ENCODE measurements at places on chromosomes 4 and X.

- DNase-seq = peak; percentile 3
Observed at GRCh38 chr4:23818097-23818885, 71.6 kb downstream of the PPARGC1A start.

- DNase-seq = no peak
Observed at GRCh38 chr4:176769514-176769913, 23.2 kb downstream of the VEGFC start.

GRCh38 chr4:32909736-32910135, 2189.6 kb downstream of the PCDH7 start:
- no peak for DNase-seq

GRCh38 chrX:41580423-41581064, 108.2 kb upstream of the GPR34 start:
- no peak for DNase-seq

DNA sequence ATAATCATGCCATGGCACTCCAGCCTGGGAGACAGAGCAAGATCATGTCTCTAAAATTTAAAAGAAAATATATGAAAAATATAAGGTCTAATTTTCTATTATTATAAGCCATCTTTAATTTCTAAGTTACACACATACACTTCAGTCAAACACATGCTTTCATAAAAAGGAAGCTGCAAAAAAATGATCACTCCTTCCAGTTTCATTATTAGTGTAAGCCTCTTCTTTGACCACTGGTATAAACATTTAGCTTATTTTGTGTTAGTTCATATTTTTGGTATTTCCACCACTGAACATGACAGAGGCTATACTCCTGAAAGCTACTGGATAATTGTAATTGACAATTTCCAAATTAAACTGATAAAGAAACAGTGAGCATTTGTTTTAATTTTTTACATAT, 163.3 kb upstream of the USP38 start:
- no peak for DNase-seq

- DNase-seq = no peak
Observed at GRCh38 chr4:19809989-19810388, 441.7 kb upstream of the SLIT2 start.

- no peak for DNase-seq
Observed at GRCh38 chr4:2691952-2692435, 64.1 kb downstream of the TNIP2 start.

DNA sequence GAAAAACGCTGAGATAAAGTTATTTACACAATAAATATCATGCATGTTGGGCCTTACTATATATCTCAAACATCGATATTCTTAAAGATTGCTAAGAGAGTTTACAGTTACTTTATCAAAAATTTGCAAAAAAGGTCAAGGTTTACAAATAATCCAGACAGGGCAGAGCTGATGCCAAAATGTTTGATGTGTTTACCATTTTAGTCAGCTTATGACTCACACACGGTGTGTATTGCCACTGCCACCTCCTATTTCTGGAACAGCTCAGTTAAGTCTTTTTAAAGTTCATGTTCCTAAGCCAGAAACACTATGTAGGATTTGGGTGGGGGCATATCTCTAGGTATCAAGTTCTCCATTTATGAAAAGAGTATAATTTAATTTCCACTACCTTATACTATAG, 580.6 kb downstream of the INPP4B start:
- DNase-seq = no peak

GRCh38 chr4:184934961-184935360, 83.3 kb upstream of the HELT start:
- no peak for DNase-seq

DNA sequence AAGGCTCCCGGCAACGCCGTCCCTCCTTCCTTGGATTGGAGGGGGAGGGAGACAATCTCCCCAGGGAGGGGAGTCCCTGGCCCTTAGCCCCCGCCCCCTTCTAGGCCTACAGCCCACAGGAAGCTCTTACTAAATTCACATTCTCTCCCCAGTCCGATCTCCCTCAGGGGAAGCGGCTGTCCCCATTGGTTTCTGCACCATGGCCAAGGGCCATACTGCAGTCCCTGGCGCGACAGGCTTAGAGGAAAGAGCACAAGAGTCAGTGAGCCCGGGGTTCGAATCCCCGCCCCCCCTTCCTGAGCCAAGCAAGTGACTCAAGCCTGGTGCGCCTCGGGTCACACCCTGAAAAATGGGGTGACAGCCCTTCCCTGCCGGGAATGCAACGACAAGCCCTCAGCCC, 1.1 kb downstream of the ABLIM2 start:
- no peak for DNase-seq

DNA sequence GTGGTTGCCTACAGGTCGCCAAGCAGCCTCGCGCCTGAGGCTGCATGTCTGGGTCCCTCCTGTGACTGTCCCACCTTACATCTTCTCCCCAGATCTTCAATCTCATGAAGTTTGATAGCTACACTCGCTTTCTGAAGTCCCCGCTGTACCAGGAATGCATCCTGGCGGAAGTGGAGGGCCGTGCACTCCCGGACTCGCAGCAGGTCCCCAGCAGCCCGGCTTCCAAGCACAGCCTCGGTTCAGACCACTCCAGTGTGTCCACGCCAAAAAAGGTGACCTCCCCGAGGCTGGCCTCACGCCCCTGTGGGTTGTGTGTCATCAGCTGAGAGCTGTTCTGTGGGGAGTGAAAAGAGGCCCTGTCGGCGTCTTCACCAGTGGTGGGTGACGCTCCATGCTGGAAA, 24.9 kb upstream of the HGFAC start:
- no peak for DNase-seq

DNA sequence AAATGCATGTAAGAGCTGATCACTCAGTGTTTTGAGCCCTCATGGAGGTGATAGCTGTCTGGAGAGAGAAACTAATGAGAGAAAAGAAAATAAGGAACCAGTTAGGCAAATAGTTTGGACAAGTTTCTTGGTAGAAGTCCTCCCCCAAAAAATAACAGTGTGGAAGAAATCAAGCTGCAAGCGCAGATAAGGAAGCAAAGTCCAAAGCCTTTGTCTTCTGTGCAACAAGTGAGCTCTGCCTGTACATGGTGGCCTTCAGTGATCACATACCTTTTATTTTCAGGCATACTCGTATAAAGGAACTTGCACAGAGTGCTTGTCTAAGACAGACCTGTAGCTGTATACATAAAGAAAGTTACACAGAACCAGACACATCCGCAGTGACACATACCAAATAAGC, 2.5 kb upstream of the UGT2A3 start:
- no peak for DNase-seq

GRCh38 chr4:168152837-168153500, 60.6 kb downstream of the ANXA10 start:
- DNase-seq = no peak

- DNase-seq = no peak
Observed at GRCh38 chr4:182170417-182170935, 72.7 kb upstream of the TENM3 start.

- DNase-seq = no peak
Observed at GRCh38 chrX:39577206-39577984, 520.4 kb downstream of the BCOR start.

- no peak for DNase-seq
Observed at GRCh38 chr4:151894246-151894645, 133.4 kb upstream of the GATB start.

- no peak for DNase-seq
Observed at GRCh38 chr4:169952236-169953002, 73.8 kb downstream of the MFAP3L start.

DNA sequence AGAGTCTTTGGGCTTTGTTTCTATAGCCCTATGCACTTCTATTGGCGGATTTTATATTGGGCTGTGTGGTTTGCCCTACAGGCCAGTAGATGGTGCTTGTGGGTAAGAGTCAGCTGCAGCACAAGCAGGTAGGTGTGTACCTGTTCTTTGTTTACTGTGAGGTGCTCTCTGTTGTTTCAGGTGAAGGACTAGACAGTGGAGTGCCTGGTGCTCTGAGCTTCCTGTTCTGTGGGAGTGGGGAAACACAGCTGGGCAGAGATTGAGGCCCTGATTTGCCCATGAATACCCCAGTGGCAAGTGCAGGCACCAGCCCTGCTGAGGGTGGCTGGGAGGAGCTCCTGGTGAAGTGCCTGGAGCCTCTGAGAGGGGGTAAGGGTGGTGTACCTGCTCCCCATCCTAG, 26.3 kb upstream of the UCP1 start:
- DNase-seq = no peak

DNA sequence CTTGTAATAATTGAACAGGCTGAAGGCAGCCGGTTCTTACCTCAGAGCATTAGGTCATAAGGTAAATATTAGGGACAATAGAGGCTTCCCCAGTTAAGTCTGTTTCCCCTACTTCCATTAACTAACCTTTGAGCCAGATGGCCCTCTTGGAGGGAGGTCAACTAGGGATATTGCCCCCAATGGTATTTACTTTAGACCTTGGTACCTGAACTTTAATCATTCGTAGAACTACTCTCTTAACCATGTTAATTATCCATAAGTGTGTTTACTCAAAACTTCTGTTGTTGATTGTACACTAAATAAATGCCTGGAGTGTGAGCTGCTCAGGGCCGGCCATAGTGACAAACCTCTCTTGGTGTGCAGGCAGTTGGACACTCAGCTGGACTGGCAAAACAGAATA, 1843.5 kb upstream of the AGA start:
- DNase-seq = no peak

- no peak for DNase-seq
Observed at GRCh38 chrX:141904262-141904661, 568 bp downstream of the MAGEC1 start.

Measured in HAP-1 (cell line).